ENCODE measurements at places on chromosomes 2 and 18.

DNA sequence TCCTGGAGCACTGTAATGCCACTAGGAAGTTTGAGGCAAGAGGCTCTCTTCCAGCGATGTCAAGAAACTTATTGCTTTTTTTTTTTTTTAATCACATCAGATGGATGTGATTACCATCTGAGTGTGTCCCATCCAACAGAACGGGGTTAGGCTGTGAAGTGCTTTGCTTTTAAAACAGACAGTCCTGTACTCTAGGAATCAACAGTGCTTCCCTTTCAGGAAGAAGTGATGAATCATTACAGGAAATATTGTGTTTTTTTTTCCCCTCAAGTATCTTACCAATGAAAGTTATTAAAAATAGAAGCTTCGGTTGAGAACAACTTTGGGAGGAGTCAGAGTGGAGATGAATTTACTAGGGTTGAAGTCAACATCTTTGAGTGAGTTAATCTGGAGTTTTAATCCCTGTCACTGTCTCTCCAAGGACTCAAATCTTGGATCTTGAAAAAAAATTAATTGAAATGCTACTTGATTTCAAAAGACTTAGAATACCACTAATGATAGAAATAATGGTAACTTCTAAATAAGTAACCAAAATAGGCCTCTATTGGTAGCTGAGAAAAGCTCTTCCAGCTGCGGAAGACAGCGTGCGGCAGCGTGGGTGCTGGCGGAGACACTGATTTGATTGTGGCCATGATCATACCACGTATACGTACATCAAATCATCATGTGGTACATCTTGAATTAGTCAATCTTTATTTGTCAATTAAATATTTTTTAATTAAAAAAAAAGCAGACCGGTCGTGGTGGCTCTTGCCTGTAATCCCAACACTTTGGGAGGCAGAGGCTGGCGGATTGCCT, 45.5 kb downstream of the GATA6 start:
- no peak for DNase-seq

GRCh38 chr18:13032173-13032572, 41.0 kb downstream of the CEP192 start:
- no peak for DNase-seq

GRCh38 chr18:23232331-23232730, 97.0 kb downstream of the CABLES1 start:
- no peak for DNase-seq

- no peak for DNase-seq
Measured at GRCh38 chr2:169461143-169461542, 18.2 kb upstream of the BBS5 start.

DNA sequence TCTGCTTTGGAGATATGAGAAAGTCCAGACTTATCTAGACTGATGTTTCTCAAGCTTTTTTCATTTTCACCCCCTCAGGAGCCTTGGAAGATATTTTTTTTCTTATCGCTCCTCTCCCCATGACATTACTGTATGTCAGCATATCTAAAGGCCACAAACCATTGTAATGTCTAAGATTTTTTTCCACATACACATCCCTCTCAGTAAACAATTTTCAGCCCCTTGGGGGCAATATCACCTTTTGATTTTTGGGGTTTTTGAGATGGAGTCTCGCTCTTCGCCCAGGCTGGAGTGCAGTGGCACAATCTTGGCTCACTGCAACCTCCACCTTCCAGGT, 60.3 kb upstream of the REL start:
- no peak for DNase-seq

DNA sequence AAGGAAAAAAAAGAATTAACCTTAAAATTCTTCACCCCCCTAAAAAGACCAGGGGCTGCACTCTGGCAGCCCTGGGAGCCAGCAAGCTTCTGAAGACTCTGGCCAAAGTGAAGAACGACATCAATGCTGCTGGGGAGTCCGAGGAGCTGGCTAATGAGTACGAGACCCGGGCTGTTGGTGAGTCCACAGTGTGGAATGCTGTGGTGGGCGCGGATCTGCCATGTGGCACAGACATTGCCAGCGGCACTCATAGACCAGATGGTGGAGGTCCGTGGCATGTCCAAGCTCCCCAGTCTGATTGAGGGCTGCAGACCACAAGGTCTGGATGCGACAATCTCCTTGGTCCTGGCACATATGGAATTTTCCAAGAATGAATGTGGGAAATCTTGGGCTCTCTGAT, 47.4 kb downstream of the TRPM8 start:
- no peak for DNase-seq

DNA sequence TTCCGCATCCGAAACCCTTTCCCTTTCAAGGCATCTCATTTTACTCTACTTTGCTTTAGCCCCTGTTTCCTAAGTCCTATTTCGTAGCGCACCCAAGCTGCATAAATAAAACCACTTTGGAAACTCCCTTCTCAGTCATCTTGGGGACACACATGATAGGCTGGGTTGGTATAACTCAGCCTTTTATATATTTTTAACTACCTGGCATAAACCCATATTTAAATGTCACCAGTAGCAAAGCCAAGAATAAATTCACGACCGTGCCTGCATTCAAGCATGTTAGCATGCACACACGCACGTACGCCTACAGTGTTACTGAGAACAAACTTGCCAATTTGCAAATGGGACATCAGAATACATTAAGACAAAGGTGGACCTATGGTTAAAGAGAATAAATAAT, 564.7 kb upstream of the PIK3C3 start:
- DNase-seq = no peak

- DNase-seq = no peak
Measured at GRCh38 chr2:207762146-207762545, 7.6 kb downstream of the FZD5 start.

DNA sequence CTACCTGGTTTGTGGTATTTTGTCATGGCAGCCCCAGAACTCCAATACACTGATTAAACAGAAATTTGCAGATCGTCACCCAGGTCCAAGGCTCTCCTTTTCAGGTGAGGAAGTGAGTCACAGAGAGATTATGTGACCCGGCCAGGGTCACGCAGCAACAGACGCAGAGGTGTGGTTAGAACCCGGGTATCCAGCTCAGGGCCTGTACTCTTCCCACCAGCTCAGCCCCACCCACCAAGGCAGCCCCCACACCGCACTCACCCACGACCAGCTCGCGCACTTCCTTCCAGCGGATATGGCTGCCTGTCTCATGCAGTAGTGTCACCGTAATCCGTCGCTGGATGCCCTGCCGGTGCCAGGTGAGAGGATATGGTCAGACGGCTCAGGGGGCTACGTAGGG, 48.1 kb downstream of the AQP12A start:
- no peak for DNase-seq

GRCh38 chr2:176291335-176291734, 22.1 kb downstream of the MTX2 start:
- no peak for DNase-seq

- DNase-seq = no peak
Measured at GRCh38 chr18:56001576-56001975, 413.6 kb upstream of the TCF4 start.

DNA sequence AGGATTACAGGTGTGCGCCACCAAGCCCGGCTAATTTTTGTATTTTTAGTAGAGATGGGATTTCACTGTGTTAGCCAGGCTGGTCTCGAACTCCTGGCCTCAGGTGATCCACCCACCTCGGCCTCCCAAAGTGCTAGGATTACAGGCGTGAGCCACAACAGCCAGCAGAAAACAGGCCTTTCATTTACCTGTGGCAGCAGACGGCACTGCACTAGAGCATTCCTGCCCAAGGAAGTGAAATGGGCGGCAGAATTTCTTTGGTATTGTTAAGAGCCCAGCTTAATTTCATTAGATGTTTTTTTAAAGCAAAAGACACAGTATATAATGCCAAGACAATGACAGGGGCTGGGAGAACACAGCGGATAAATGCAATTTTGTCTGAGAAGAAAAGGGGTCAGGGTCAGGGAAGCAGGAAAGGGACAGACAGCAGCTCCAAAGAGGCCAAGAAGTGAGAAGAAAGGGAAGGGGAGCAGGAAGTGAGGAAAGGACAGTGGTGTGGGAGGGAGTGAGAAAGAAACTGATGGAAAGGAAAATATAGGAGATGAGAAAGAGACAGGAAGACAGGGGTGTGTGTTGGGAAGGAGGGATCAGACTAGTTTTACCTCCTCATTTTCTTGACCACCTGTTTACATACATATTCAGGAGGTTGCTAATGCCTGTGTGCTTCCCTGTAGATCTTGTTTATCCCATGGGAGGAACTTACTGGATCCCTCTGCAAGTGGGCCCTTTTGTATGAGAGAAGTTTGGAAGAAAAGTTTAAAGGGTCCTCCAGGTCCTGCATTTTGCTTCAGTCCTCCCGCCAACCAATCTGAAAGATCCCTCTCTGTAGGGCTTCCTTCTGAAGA, 32.5 kb downstream of the KCTD1 start:
- no peak for DNase-seq

DNA sequence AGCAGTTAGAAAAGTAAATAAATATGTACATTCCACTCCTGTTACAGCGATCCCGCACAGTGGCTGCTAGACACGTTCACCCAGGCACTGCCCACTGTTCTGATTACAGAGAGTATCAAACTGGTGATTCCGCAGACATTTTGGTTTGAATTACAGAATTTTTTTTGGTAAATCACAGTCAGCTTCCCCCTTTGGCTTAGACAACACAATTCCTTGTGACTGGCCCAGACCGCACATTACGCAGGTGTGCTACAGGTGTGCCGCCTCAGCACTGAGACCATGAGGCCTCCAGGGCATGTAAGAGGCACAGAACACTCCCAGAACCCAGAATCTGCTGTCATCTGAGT, 112.3 kb downstream of the PXDN start:
- no peak for DNase-seq

DNA sequence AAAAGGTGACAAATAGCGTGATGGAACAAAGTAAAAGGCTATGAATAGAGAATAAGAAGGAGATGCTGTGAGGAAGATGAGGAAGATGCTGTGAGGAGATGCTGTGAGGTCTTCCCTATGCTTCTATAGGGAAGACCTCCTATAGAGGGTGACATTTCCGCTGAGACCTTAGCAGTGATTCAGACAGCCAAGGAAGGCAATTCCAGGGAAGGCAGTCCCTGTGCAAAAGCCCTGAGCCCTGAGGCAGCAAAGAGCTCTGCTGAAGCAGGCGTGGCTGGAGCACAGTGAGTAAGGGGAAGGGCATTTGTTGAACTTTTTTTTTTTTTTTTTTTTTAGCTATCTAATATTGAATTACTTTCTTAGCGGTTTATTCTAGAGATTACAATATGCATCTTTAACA, 142.7 kb upstream of the FOSL2 start:
- no peak for DNase-seq

DNA sequence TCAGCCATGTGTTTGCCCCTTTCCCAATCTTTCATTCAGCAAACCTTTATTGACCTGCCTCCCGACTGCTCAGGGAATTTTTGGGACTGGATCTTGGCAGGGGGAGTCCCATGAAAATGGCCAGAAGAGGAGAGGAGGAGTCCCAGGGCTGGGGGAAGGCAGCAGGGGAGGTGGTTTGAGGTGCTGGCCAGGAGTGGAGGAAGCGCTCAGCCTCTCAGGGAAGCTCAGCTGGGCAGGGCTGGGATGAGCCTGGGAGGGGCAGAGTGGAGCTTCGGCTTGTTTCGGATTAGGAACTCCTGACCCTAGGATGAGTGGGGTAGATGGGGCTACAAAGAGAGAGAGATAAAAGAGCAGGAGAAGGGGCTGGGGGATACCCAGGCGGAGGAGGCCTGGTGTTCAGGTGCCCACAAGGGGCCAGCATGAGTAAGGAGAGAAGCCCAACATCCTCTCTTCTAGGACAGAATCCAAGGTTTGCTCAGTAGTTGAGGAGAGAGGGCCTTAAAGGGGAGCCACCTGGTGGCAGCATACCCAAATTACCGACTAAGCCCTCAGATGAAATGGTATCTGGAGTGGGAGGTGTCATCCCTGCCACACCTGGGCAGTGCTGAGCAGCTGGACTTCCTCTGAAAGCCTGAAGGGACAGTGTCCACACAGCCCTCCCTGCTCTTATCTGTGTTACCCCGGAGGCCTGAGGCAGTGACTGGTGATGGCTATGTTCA, 91.1 kb downstream of the INHBB start:
- no peak for DNase-seq

GRCh38 chr2:40452786-40453185, 896 bp upstream of the SLC8A1 start:
- no peak for DNase-seq

GRCh38 chr18:11149441-11150270, at the start of gene PIEZO2:
TSS of gene PIEZO2 (minus strand) at chr18:11149569. CDS start at chr18:11148588, 981 bp downstream.
- no peak for DNase-seq
